ENCODE measurements at places on chromosomes 11 and 22.

DNA sequence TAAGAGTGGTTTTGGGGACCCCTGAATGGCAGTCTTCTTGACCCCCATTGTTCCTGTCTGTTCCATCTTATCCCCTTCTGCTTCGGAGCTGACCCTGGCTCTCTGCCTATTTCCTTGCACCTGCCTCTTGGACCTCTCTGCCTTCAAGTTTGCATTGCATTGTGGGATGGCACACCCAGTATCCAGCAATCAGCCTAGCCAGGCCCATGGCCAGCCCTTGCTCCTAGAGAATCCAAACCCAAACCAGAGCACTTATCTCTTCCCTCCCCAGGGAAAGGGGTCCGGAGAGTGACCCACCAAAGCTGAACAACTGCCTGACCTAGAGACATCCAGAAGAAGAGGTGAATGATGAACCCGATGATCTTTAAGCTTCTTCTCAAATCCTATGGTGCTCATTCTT lies 607.3 kb upstream of the CADM1 start:
- no peak for DNase-seq

DNA sequence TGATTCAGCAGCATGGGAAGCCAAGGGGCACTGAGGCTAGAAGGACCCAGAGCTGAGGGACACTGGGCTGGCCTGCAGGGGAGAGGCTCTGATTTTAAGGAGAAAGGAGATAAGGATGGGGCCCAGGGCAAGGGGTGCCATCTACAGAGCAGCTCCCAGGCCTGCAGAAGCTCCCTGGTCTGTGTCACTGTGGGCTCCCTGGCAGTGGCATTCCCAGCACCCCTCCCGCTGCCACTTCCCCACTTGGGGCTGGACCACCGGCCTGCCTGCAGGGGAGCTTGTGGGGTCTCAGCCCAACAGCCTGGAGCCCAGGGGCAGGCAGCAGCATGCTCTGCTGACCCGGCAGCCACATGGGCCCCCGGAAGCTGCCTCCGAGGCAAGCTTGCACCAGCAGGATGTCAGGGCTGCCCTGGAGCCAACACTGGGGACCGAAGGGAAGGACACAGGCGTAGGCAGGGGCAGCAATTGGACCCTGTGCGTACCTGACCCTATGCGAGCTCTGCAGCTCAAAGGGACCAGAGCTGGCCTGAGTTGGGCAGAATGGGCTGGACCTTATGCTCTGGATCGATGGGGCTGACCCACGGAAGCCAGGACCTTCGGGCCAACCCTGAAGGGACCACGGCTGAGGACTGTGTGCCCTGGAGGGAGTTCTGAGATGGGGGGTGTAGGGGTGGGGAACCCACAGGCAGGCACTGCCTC lies 35.4 kb upstream of the WNT7B start:
- DNase-seq: no peak

GRCh38 chr11:46047520-46047919 lies 73.7 kb downstream of the PHF21A start:
- DNase-seq: no peak

DNA sequence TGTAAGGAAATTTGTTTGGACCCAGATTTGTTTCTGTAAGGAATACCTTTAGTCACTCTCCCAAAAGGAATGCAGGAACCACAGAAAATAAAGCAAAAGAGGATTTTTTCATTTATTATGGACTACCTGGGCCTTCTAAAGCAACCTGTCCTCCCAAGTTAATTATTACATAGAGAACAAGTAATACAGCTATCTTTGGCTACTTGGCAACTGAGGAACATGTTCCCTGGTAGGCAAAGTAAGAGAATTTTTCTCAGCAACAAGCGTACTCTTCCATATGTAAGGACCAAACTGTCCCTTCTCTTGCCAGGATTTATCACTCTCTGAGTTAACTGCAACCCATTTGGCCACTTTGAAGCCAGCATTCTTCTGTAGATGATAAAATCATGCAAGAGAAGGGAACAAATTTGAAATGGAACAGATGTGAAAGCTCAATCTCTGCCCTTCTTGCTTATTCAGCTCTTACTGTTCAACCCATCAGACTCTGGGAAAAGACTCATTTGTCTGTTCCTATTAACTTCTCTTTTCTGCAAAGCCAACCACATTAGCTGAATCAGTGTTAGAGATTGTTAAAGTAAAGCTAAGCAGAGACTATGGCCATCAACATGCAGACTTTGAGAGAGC lies 190.2 kb downstream of the SWAP70 start:
- no peak for DNase-seq

DNA sequence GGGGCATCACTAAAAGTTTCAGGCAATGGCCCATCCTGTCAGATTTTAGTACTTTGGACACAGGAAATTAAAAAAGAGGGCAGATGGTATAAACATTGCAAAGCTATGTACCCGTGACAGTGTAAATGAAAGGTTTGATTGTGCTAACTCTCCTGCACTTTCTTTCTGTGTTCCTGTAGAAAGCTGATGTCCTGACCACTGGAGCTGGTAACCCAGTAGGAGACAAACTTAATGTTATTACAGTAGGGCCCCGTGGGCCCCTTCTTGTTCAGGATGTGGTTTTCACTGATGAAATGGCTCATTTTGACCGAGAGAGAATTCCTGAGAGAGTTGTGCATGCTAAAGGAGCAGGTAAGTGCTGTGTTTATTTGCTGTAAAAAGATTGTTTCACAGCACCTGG lies 10.3 kb downstream of the CAT start:
- no peak for DNase-seq

GRCh38 chr11:83836065-83836464 lies 549.9 kb upstream of the CCDC90B start:
- no peak for DNase-seq

DNA sequence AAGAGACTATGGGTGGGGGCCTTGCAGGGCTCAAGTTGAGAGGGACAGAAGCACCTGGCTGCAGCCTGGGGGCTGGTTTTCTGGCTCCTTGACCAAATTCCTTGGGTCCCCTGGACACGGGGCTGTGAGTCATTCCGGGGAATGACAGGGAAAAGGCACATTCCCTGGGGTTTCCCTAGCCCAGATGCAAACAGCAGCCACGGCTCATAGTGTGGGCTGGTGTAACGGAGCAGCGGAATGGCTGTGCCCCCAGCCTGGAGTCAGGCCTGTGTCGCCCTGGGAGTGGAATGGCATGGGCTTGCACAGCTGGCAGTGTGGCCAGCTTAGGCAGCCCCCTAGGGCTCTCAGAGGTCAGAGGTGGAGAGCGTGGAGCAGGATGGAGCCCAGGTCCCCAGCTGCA lies 77.6 kb upstream of the KCNQ1OT1 start:
- no peak for DNase-seq

DNA sequence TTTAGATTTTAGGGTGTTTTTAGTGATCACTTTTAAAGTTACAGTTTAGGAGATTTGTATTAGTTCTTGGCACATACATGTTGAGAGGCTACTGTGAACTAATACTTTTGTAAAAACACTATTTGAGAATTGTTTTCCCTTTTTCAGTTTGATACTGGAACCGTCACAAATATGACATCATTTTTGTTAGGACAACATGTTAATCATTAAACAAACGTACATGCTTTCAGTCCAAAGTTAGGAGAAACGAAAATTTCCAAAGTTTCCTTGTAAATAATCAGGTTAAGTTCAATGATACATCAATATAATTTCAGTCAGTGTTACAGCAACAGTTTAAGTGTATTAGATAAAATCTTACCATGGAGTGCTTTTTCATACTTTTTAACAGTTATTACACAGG lies 53.1 kb downstream of the SPECC1L start:
- no peak for DNase-seq

GRCh38 chr11:48043991-48044512 lies 63.7 kb downstream of the PTPRJ start:
- no peak for DNase-seq

- DNase-seq: no peak
Observed at GRCh38 chr11:120132645-120133185, 5.2 kb downstream of the TRIM29 start.

DNA sequence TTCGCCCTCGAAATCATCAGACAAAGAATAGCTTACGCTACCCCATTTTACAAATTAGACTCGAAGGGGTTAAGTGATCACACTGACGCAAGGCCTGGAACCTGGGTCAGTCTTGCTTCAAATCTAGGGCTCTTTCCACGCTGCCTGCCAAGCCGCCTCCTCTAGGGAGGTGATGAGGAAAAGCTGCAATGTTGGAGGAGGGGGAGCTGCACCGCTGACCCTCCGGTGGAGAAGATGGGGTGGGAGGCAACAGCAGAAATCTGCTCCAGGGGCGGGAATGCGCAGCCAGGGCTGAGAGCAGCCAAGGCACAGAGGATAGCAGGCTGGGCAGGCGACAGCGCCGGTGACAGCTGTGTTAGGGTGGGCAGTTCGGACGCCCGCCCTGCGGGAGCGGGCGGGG lies 595 bp downstream of the SYVN1 start:
- DNase-seq: no peak

- no peak for DNase-seq
Observed at GRCh38 chr11:100640646-100641045, 46.4 kb upstream of the ARHGAP42 start.

Measured in right renal pelvis (tissue), 4 donors.